ENCODE measurements at places on chromosomes 4 and X.

GRCh38 chr4:109879636-109880314, 31.9 kb downstream of the LRIT3 start:
- no peak for DNase-seq

- no peak for DNase-seq
These were observed 385 bp downstream of the DCLK2 start for GRCh38 chr4:150078579-150079080.

- no peak for DNase-seq
These were observed 121.9 kb upstream of the POF1B start for GRCh38 chrX:85501349-85501748.

DNA sequence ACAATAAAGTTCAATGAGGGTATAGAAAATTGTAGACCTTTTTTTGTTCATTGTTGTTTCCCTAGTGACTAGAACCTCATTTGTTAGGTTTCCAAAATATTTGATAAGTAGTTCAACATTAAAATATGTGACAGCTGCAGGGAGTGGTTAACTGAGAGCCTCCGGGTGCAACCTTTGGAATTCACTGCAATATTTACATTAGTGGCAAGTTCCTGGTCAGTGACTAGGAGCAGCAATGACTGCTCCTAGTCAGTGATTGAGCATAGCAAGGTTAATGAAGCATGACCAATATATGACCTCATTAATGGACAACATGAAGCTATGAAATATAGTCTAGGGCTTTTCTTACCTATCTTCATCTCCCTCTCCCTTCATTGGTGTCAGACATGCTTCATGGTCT, 65.8 kb upstream of the FAM47A start:
- no peak for DNase-seq

GRCh38 chrX:38178396-38178795, 42.3 kb downstream of the SRPX start:
- no peak for DNase-seq

DNA sequence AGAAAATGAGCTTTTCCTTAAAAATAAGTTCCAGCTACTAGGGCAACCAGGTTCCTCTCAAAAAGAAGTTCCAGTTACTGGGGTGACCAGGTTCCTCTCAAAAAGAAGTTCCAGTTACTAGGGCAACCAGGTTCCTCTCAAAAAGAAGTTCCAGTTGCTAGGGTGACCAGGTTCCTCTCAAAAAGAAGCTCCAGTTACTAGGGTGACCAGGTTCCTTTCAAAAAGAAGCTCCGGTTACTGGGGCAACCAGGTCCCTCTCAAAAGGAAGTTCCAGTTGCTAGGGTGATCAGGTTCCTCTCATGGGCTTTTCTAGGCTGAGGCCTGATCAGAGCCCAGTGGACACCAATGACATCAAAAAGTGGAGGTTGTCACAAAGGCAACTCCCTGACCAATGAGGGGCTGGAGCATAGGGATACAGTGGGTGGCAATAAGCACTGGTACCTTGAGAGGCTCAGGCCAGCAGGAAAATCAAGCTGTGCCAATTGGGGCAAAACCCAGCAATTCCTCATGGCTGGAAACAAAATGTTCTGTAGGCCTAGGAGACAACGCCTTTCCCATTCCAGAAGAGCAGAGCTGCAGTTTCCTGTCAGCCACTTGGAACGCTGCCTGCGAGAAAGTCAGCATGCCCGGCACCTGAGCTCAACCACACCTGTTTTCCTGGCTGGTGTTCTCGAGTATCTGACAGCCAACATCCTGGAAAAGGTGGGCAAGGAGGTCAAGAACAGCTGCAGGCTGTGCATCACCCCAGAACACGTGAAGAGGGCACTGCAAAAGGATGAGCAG, 12.3 kb upstream of the SYTL5 start:
- DNase-seq, result no peak
